GM12878 (cell line): ENCODE measurements at places on chromosomes 7 and 10.

- no peak for DNase-seq
Observed at GRCh38 chr7:23715099-23715498, 5.1 kb downstream of the STK31 start.

DNA sequence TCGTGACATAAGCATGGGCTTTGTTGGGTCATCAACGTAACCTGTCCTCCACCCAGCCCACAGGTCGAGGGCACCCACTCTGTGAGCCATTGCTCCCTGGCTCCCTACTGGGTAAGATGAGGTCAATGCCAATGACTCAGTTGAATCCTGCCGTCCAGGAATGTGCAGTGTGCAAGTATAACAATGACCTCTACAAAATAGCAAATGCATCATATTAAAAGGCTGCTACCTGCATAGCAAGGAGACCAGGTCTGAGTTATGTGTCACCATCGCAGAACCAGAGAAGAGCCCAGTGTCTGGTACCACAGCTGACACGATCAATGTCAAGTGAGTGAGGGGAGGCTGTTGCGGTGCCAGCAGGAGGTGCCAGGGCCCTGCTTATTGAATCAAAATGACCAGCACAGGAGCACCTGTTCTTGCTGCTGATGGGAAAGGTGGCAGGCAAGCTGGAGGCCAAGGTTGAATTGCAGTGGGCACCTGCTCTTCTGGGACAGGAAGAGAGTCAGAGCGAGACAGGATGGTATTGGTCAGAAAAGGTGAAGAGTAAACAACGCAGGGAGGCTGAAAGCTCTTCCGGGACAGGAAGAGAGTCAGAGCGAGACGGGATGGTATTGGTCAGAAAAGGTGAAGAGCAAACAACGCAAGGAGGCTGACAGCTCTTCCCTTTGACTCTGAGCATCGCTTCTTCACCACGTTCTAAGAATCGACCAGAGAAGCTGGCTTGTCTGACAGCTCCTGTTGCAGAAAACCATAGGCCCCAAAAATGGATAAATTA is 108.7 kb upstream of the ADAM12 start:
- no peak for DNase-seq

- no peak for DNase-seq
Observed at GRCh38 chr10:43297534-43297933, 30.7 kb upstream of the RASGEF1A start.

DNA sequence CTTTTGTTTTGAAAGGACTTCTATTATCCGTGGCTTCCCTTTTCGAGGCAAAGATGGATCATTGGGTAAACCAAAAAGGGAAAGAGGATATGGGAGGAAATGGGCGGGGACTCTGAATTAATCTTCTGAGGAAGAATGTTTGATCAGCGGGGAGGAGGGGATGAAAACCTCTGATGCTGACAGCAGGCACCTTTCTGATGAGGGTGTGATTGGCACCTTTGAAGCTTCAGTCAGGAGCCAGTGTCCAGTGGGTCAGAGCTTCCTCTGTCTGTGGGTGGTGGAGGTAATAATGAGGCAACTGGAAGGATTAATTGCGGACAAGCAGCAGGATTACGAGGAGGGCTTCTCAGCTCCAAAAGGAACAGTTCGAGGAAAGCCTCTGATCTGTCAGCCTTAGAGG is 877.6 kb downstream of the LRMDA start:
- DNase-seq = no peak

DNA sequence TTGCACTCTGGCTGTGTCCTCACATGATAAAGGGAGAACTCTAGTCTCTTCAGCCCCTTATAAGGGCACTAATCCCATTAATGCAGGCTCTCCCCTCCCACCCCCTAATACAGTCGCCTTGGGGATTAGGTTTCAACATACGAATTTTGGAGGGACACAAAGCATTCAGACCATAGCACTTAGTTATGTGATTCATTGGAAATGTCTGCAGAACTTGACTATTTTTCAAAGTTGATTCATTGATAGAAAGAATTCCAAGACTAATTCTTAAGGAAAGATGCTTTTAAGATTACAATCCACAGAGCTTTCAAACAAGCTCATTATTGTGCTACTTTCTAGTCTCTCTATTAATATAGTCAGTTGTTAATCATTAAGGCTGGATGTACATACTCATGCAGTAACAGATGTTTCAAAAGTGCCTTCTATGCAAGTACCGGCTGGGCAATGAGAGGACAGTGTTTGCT is 85.3 kb upstream of the RPA3 start:
- no peak for DNase-seq

- no peak for DNase-seq
Observed at GRCh38 chr10:84201682-84202081, 7.3 kb downstream of the CDHR1 start.

DNA sequence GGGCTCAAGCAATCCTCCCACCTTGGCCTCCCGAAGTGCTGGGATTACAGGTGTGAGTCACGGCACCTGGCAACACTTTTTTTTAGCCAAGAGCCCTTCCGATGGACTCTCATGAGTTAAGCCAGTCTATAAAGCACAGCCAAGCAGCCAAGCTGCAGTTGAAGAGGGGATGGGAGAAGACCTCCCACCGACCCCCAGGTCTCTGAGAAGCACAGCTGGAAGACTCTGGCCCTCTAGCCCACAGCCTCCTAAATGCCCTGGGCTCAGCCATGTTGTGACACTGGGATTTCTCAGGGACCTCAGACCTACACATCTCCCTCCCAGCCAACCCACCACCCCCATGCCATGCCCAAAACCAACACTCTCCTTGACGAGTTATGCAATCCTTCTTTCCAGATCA is 31.1 kb downstream of the CALML3 start:
- DNase-seq = no peak

GRCh38 chr7:114944745-114945625 is 23.1 kb downstream of the MDFIC start:
- no peak for DNase-seq

- no peak for DNase-seq
Observed at GRCh38 chr7:151506901-151507382, 12.8 kb downstream of the RHEB start.

- DNase-seq = no peak
Observed at GRCh38 chr7:132548489-132549078, 27.7 kb downstream of the PLXNA4 start.

GRCh38 chr7:140518370-140519006 is 39.2 kb upstream of the MKRN1 start:
- no peak for DNase-seq

GRCh38 chr7:130151591-130152492 is 53.4 kb downstream of the TMEM209 start:
- DNase-seq = no peak

GRCh38 chr7:36726311-36726710 is 2.0 kb upstream of the AOAH start:
- DNase-seq = no peak

- no peak for DNase-seq
Observed at GRCh38 chr7:102974366-102975236, 61.8 kb downstream of the LRRC17 start.

DNA sequence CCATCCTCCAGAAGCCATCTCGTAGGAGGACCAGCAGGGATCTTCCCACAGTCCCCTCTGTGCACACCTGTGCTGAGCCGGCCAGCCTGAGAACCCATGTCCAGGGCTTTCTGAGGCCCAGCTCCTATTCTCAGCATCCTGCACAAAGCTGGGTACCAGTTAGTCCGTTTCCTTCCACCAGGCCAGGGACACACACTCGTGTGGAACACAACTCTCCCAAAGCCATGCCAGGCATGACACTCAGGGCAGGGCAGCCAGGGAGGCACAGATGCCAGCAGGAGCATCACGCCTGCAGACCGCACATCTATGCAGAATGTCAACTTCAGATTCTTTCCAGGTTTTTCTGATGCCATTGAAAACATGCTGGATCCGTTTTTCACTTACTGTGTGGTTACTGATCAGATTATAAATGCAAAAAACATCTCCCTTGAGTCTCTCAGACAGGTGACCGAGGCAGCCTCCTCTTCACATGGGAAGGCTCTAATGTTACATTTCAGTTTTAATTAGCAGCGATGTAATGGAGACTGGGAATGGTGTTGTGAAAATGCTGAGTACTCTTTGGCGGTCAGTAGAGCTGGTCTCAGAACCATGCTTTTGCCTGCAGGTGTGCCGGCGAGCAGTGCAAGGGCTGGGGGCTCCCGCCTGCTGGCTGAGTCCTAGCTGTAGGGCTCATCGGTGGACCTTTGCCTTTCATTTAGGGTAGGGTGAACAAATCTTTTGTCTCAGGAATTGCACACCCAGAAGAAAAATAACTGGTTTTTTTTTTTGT is 3.3 kb upstream of the SUN1 start:
- no peak for DNase-seq

- no peak for DNase-seq
Observed at GRCh38 chr10:47412869-47413268, 28.8 kb upstream of the ZNF488 start.

- peak; percentile 3 for DNase-seq
Observed at GRCh38 chr7:41002741-41003610, 699.9 kb downstream of the INHBA start.

DNA sequence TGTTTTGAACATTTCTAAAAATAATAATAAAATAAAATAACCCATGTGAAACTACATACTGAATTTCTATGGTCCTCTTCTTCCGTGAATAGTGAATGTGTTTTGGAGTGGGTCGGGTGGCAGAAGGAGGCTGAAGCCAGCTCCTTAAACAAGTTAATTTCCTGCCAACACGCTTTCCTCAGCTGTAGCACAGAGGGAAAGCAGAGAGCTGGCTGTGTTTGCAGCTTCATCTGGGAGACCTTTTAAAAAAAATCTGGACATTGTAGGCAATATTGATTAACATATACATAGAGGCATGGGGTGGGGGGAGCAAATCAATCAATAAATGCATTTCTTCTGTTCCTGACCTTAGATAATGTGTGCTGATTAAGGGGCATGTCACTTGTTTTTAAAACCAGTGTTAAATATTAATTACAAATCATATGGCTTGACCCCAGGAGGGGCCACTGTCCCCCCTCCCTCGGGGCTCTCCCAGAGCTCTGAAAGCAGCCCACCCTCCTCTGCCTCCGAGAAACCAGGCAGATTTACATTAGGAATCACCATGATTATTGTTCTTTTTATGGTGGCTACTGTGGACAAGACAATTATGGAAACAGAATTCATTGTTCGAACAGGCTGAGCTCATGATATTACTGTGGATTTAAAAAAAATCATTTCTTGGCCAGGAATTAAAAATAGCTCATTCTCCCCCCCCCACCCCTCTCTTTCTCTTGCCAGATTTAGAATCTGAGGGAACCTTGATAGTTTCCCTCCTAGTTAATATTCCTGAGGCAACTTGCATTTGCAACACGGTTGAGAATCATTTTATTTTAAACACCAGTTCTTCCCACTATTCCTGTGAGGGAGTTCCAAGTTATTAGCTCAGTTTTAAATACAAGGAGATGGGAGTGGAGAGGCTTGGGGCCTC is 100.5 kb upstream of the CARD11 start:
- DNase-seq = no peak

DNA sequence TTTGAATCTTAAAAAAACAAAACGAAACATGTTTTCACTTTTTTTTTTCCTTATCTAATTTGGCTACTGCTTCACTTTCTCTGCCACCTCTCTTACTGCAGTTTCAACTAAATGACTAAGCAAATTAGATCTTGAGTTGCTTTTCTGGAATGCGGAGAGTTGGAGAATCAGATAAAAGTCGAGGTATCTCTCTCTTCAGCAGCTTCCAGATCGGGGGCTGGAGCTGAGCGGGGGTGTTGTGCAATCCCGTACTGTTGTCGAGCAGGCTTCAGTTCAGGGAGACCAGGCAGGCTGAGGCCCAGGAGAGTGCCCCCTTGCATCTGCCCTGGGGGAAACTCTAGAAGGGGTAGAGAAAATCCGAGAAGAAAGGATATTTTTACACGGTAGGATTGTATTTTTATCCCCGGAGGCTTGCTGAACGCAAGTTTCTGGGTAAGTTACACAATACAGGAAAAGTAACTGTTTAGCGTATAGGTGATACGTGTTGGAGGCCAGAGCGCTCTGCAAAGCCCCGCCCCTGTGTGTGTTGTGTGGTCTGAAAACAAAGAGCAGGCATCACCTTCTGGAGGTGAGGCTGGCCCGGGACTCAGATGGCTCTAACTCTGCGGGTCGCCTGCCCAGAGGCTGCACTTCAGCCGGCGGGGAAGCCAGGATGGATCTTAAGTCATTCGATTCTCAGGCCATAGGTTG is 116.6 kb downstream of the KLF6 start:
- DNase-seq = no peak

DNA sequence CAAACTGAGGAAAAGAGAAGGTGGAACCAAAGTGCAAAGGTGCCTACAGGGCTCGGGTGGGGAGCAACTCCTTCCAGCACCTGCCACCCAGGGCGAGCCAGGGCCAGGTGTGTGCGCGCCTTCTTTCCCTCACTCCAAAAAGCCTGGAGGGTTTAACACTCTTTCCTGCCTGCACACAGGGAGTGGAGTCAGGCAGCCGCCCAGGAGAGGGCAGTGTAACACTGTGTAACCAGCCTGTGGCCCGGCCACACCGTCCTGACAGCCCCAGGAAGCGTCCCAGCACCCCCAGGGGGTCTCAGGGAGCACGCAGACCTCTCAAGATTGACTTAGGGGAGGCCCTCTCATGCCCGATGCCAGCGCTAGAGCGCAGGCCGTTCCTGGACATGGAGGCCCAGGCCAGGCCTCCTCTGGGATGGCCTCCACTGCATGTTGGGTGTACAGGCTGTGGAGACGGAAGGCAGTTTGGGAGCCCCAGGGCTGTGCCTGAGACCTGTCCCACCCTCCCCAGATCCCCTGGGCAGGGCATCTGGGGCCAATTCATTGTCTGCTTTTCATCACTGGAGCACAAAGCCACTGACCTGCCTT is 13.4 kb downstream of the BRI3 start:
- DNase-seq = no peak

- DNase-seq = no peak
Observed at GRCh38 chr10:100972115-100972903, 3.0 kb downstream of the SEMA4G start.

GRCh38 chr7:148905093-148905666 is 21.1 kb upstream of the EZH2 start:
- DNase-seq = no peak

DNA sequence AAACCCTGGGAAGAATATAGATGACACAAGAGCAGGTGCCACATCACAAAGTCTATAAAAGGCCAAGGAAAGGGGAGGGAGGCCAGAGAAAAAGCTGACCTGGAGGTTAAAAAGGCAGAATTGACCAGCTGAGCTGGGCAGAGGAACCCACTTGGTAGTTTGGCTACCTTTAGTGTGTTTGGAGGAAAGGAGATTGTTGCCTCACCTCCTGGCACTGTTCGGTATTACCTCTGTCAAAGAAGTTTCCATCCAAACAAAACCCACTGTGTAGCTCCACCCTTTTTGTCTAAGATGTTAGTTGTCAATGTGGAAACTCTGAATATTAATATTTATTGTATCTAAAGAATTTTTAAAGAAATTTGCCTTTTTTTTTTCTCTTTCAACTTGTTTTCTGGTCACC is 23.4 kb downstream of the ENTPD7 start:
- no peak for DNase-seq
